ENCODE measurements at places on chromosomes 16 and 17. TPM values are rescaled to one million over a fixed set of nuclear protein-coding genes. Genes with fewer than 3 reads are reported as not detected.

HCRT gene
- total RNA-seq, result not detected

KRT33B gene
- not detected for total RNA-seq

NPIPA8 gene
- 10.4 TPM for total RNA-seq

CYB561 gene
- total RNA-seq, result 36.4 TPM

ZNF469 gene
- total RNA-seq, result 0.82 TPM

USP43 gene
- total RNA-seq, result not detected

OMG gene
- total RNA-seq, result 6.0 TPM

SPNS3 gene
- 0.49 TPM for total RNA-seq

HS3ST3B1 gene
- total RNA-seq, result 0.44 TPM

SNN gene
- 29.6 TPM for total RNA-seq

SEPTIN12 gene
- 0.06 TPM for total RNA-seq

NATD1 gene
- 3.8 TPM for total RNA-seq

CLEC19A gene
- not detected for total RNA-seq

COX11 gene
- 67.0 TPM for total RNA-seq

MYCBPAP gene
- 0.16 TPM for total RNA-seq

TPSD1 gene
- not detected for total RNA-seq

TEKT1 gene
- total RNA-seq, result not detected

JPH3 gene
- 0.44 TPM for total RNA-seq

EFNB3 gene
- total RNA-seq, result 0.16 TPM

HAGHL gene
- 2.9 TPM for total RNA-seq

KRTAP9-4 gene
- not detected for total RNA-seq

CBX2 gene
- total RNA-seq, result 12.5 TPM

TBC1D26 gene
- total RNA-seq, result 0.38 TPM

SHBG gene
- 0.38 TPM for total RNA-seq

BHLHA9 gene
- total RNA-seq, result not detected

RILP gene
- total RNA-seq, result 12.3 TPM

MYL11 gene
- 0.97 TPM for total RNA-seq

HSD3B7 gene
- 17.3 TPM for total RNA-seq

ENPP7 gene
- not detected for total RNA-seq

ITGB3 gene
- total RNA-seq, result 44.5 TPM

GNAO1 gene
- total RNA-seq, result not detected

TBC1D28 gene
- total RNA-seq, result not detected
